Stimulated activated CD8-positive, alpha-beta memory T cell treated with anti-CD3 and anti-CD28 coated beads, Interleukin-7, amount 100 ng/mL, for 24 hours (primary cell): ENCODE measurements at places on chromosomes 6 and 20.

GRCh38 chr20:20095114-20095872, 43.0 kb downstream of the CFAP61 start:
- no peak for DNase-seq

- no peak for DNase-seq
These were observed 24.6 kb upstream of the CTNNBL1 start for GRCh38 chr20:37669062-37669772.

DNA sequence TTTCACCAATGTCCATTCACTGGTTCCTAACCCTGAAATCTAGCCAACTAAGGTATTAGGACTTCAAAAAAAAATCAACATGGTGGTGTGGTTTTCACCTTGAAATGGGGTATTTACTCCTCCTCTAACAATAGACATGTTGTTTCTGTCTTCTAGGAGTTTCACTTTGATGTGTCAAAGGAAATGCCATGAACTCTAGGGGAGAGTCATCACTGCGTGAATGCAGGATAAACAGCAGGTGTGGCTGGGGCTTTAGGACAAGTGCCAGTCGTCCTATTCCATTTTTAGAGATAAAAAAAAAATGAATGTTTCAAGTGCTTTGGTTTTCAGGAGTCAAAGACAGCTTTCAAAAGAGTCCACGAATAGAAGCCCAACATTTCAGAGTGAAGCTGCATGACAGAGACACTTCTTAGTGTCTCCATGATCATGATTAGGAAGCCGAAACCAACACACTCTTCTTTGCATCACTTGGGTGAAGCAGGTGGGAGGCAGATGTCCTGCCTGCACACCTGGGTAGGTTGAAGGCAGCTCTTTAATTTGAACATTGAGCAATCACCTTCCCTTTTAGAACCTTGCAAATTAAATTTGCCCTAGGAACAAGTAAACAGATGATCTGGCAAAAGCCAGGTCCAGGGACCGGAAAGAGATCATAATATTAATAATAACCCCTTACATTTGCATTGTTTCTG, 328.5 kb upstream of the PRDM1 start:
- DNase-seq: no peak

DNA sequence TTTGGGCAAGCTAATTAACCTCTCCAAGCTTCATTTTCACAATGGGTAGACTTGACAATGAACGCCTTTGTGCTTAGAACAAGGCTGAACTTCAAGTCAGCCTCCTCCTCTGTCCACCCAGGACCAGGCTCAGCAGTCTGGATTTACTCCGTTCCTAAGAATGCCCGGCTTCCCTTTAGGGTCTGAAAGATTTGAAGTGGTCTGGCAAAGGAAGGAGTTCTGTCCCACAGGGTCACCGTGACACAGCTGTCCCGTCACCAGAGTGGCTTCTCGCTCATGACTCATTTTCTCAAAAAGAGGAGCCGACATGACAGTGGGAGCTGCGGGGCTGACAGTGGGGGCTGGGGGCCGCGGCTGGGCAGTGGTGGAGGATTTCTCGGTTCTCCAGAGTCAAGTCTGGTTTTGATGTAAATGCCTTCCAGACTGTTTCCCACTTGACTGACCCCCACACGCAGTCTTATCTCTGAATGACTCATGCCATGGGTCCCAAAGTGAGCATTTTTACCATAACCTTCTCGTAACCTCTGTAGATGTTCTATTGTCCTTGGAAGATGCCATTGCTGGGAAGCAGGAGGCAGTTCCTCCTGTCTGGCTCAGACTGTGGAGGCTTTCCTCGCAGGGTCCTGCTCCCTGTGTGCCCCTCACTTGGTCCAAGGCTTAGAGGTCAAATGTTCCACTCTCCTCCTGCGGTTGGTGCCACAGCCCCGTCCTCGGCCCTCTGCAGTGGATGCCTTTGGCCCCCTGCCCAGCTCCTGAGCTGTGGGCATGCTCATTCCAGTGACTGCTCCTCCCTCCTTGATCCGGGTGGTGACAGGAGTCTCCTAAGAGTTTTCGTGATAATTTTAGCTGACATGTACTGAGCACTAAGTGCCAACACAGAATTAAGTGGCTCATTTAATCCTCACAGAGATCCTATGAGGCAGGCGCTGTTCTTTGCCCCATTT, 253.1 kb downstream of the FNDC1 start:
- DNase-seq: no peak

GRCh38 chr20:43988867-43989266, 74.2 kb downstream of the TOX2 start:
- no peak for DNase-seq

DNA sequence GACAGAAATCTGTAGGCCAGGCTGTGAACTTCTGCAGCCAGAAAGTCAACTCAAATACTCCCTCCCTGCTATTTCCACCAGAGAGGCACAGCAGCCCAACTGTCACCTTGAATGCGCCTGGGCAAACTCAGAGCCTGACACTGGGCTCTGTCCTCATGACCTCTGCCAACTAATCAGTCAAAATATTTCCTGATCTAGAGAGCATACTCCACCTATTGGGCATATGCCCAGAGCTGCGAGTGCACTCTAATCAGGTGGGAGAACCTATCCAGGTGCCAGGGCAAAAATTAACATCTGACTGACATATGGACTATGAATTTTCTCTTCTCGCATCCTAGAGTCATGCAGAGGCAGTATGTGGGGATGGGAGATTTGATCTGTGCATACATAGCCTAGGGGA, 406.3 kb upstream of the RUNX2 start:
- DNase-seq: no peak

GRCh38 chr6:36786055-36786675, 53.1 kb downstream of the CPNE5 start:
- no peak for DNase-seq

GRCh38 chr6:33117811-33118277, 42.1 kb downstream of the HLA-DPB1 start:
- DNase-seq: no peak

DNA sequence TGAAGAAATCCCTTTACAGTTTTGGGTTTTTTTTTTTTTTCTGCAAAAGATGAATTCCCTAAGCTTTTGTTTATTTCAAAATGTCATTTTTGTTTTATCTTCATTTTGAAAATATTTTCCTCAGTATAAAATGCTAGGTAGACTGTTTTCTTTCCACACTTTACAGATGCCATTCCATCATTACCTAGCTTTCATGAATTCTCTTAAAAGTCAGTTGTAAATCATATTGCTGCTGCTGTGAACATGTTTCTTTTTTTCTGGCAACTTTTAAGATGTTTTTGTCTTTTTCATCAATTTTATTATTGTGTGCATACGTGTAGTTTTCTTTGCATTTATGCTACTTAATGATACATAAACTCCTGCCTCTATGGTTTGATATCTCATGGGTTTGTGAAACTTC, 168.3 kb downstream of the FAXC start:
- DNase-seq: no peak

GRCh38 chr6:62265906-62266525, 20.0 kb downstream of the KHDRBS2 start:
- no peak for DNase-seq

DNA sequence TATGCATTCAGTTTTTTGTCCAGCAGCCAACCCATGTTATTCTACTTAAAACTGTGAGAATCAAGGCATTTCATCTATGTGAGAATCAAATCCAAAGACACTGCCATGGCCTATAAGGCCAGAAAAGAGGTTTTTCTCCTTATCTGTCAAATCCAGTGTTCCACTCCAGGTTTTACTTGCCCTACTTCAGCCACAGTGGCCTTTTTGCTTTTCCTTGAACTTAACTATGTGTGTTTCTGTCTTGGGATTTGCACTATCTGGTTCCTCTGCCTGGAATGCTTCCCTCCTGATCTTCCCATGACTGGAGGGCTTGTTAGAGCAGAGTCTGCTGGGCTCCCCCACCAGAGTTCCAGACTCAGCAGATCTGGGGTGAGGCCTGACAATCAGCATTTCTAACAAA, 113.1 kb upstream of the DOK5 start:
- DNase-seq: no peak

DNA sequence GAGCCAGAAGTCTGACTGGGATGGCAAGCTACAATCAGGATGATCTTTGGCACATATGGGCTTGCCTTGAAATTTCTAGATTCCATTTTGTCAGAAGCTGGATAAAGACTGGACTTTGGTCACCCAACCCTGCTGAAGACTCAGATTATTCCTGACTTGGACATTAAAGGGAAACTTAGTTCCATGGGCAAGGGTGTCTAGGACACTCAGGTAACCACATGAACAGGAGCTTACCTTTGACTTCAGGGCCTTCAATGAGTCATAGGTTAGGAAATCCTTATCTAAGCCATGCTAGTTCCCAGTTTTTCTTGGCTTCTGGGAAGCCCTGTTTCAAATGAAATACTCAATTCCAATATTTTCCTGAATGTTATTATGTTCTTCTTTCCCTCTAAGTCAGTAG, 28.5 kb upstream of the IFNGR1 start:
- DNase-seq: no peak

DNA sequence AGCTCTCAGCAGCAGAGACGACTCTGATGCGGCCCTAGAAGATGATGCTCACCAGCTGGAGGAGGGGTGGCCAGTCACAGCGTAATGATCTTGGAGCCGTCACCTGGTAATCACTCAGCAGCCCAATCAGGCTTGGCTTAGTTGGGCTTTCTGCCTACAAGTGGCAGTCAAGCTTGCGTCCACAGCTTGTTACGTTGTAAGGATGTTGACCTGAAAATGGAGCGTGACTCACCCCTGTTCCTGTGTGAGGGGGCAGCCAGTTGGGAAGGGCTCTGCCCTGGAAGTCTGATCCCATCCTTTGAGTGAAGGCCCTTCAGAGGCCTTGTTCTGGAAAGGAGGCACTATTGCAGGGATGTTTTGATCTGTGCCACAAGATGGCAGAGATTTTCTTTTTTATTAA, 49.8 kb downstream of the SPATA2 start:
- DNase-seq: no peak

DNA sequence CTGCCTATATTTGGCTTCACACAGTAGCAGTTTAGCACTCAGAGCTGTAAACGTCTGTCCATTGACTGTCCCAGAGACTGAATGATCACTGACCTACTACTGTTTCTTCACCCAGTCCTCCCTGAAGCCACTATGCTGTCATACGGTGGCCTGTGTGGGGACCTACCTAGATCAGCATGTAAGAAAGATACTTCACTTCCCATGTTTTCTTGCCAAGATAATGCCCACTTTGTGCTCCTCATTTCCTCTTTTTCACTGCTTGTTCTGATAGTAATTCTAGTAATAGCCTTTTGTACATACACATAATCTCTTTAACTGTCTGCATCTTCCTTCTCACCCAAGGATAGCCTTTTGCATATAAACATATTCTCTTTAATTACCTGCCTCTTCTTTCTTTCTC, 109.9 kb upstream of the TIAM2 start:
- DNase-seq: no peak

DNA sequence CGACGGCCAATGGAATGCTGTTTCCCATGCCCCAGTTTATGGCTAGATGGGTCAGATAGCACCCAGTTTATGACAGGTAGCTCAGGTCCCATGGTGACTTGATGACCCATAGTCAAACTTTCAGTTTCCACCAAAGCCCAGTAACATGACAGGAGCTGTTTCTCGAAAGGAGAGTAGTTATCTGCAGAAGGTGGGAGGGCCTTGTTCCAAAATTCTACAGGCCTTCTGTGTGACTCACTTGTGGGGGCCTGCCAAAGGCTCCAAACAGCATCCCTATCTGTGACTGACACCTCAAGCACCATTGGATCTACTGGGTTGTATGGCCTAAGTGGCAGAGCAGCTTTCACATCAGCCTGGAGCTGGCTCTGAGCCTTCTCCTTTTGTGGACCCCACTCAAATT, 379.7 kb upstream of the MANEA start:
- no peak for DNase-seq

DNA sequence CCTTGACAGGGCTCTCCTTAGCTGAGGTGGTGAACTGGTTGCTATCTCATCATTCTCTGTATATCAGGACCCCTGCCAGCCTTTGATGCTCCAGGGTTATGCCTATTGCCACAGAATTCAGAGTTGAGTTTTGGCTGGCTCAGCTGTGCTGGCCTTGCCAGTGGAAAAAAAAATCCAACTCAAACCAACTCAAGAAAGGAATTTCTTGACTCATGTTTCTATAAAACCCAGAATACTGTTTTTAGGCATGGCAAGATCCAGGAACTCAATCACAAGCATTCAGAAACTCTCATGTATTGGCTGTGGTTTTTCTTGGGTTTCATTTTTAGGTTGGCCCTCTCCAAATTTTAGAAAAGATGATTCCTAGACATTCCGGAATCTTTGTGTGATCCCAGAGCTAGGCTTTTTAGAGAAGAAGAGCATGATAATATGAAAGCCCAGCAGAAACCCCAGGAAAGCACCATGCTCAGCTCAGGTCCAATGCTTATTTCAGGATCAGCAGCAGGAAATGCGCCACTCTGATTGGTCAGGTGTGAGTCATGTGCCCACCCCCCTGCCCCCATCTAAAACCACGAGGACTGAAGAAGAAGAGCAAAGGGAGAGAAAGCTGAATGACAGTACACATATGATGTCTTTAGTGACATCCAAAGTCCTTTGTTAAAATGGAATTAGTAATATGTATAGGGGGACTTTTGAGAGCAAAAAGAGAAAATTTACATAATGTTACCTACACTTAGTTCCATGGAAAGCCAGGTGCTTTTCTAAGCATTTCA, 122.9 kb downstream of the RNF144B start:
- DNase-seq: no peak

DNA sequence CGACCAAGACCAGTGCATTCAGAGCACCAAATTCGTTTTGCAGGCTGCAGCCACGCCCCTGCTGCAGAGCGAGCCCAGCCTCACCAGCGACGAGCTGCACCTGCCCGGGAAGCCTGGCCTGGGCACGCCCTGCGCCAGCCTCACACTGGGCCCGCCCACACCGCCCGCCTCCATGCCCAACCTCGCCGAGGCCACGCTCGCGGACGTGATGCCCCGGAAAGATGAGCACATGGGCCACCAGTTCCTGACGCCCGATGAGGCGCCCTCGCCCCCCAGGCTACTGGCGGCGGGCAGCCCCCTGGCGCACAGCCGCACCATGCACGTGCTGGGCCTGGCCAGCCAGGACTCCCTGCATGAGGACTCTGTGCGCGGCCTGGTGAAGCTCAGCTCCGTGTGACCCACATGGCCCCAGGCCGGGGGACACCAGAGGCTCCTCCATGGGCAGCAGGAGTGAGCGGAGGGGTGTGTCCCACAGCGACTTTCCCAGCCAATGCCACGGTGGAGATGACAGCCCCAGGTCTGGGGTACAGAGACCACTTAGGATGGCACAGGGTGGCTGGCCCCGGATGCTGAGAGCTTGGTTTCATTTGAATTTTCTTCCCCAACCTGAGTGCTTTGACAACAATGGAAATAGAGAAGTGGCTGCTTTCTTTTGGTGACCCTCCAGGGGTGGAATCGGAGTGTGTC, 150.2 kb upstream of the SNX9 start:
- DNase-seq: no peak

DNA sequence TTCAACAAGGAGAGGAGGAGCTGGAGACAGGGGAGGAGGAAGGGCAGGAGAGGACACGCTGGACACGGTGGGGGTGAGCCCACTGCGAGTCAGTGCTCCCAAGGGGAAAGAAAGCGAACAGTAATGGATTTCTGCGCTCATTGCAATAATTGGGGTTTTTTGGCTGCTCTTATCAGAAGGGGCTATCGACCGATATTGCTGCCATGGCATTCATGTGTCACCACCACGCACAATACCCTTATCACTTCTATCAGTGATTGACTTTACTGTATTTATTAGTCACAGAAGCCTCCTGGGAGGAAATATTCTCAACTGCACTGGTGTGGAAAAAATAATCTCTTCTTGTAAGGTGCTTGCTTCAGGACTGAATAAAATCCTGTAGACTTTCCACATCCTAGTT, 55.8 kb downstream of the CEP43 start:
- DNase-seq: no peak
